ENCODE measurements at places on chromosomes 2 and 18.
A peak's percentile ranks its signal among the peaks of the same experiment; 100 is the strongest.

DNA sequence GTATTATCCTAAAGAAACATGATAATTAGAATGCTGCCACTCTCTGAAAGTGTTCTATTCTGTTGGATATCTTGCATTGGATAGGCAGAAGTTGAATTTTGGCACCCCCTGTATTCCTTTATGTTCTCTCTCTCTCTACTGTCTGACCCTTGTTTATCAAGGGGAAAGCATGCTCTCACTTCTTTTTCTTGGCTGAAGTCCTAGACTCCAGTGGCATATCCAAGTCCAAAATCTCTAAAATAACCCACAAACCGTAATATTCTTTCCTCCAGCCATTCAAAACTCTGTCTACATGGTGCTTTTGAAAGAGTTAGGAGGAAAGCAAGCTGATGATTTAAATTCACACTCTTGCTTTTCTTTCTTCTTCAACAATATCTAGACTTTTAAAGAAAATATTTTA is 669.7 kb downstream of the TDRD15 start:
- DNase-seq: no peak

DNA sequence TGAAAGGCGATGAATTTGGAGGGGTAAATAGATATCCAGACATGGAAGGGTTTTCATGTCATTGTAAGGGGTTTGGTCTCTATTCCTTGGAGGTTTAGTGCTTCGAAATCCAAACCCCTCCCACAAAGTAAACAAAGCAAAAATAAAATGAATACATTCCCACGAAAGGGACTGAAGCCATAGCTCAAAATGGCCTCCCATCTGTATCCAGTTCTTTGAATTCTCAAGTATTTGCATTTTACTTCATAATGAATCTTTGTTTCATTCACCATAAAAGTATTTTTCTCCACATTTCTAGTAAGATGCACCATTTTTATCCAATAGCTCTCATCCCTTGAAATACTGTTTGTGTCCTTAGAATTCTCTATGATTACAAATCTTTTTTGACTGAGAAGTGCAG is 103.2 kb upstream of the DTNA start:
- DNase-seq: no peak

DNA sequence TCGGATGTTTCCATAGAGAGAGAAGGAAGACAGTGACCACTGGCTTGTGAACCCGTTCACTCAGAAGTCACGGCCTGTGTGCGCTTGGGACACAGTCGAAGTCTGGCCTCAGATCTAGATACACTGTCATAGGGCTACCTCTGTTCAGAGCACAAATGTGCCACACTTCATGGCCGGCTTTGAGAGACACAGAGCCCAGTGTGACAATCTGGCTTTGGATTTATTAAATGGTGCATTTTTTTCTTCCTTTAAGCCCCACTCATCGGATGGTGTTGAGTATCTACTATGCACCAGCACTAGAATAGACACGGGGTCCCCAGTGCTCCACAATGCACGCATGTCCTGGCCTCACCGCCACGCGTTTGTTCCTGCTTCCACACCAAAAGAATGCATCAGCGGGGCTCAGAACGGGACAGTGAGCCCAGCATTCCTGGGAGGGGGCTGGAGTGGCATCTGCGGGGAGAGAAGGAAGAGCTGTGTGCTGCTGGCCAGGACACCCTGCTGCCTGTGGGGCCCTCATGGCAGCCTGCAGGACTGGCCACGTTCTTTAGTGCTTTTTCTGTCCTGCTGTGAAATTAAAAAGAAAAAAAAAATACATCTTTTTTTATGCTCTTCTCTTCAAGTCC is 738.9 kb upstream of the SALL3 start:
- no peak for DNase-seq

GRCh38 chr18:70036168-70036567 is 88.5 kb upstream of the CD226 start:
- no peak for DNase-seq

GRCh38 chr2:134301099-134301927 is 47.4 kb downstream of the MGAT5 start:
- DNase-seq: no peak

DNA sequence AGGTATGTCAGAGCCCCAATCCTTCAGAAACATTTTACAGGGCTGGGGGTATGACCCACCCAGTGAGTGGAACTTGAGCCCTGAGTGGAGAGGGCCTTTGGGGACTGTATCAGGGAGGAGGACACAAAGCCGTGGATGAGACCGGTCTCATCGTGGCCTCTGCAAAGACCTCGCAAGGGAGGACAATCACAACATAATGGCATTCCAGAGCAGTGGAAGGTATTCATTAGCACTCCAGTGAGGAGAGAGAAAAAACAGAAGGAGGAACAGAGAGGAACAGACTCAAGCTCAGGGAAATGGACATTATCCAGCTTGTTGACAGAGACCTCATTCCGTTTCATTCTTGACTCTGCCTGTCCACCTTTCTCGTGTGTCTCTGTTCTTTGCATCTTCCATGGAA is 38.8 kb upstream of the CTAGE1 start:
- no peak for DNase-seq

GRCh38 chr2:126638746-126639145 is 17.2 kb upstream of the GYPC start:
- DNase-seq: no peak

GRCh38 chr2:233354971-233355574 is 779 bp downstream of the DGKD start:
- peak; percentile 35 for DNase-seq

DNA sequence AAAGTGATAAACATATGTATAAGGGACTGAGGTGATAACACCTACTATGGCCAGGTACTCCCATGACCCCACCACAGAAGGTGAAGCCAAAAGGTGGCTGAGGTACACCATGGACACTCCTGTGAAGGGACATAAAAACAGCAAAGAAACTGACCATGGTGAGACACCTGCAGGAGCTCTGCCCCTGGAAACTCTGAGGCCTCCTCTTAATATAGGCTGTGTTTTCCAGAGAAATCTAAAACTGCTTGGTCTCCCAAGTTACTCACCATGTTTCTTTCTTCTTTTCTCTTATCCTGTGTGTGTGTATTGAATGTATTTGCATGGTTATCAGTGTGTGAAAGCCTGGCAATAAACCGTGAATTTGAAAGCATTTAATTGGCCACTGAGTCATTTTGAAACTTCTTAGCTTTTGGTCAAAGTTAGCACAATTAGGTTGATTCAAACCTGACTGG is 739.3 kb upstream of the GCFC2 start:
- DNase-seq: no peak

GRCh38 chr2:35852-36251 is 10.5 kb downstream of the FAM110C start:
- no peak for DNase-seq

- DNase-seq: no peak
Measured at GRCh38 chr2:41079011-41079410, 627.1 kb upstream of the SLC8A1 start.

- DNase-seq: no peak
Measured at GRCh38 chr2:143758629-143759330, 629.6 kb downstream of the ARHGAP15 start.

- DNase-seq: no peak
Measured at GRCh38 chr18:22604986-22605421, 187.3 kb upstream of the CTAGE1 start.

DNA sequence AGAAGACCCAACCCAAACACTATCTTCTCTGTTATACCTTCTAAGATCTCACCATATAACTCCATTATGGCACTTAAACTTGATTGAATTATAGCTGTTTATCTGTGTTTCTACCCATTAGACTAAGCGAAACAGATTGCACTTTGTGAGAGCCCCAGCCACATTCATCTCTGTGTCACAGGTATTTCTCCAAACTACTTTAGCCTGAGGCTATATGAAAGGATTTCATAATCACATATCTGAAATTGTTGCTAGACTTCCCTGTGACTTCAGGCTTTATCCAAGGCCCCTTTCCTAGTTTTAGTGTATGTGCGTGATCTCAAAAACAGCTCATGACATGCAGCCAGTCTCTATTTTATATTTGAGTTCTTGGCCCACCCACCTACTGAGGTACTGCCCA is 745.0 kb upstream of the ACVR2A start:
- no peak for DNase-seq

- DNase-seq: peak; percentile 49
Measured at GRCh38 chr2:44016282-44016681, 20.5 kb upstream of the LRPPRC start.

DNA sequence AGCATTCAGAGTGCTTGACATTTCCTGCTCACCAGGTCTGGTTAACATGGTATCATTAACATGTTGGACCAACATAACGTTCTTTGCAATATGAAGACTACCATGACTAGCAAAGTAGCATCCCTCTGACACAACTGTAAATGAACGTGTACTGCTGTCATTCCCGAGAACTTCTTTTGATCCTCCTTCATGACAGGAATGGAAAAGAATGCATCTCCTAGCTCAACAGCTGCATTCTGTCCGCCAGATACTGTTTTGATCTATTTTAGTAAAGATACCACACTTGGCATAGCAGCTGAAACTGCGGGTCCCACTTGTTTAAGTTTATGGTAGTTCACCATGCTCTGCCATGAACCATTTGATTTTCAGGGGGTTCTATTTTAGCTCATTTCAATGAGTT is 144.2 kb upstream of the PARD3B start:
- DNase-seq: no peak

- no peak for DNase-seq
Measured at GRCh38 chr18:76346490-76347130, 148.4 kb downstream of the ZNF516 start.

GRCh38 chr2:218003281-218003944 is 618 bp upstream of the TNS1 start:
- no peak for DNase-seq

GRCh38 chr2:158753641-158754611 is 41.2 kb upstream of the DAPL1 start:
- DNase-seq: peak; percentile 26

- no peak for DNase-seq
Measured at GRCh38 chr2:118519511-118519910, 327.9 kb downstream of the EN1 start.

DNA sequence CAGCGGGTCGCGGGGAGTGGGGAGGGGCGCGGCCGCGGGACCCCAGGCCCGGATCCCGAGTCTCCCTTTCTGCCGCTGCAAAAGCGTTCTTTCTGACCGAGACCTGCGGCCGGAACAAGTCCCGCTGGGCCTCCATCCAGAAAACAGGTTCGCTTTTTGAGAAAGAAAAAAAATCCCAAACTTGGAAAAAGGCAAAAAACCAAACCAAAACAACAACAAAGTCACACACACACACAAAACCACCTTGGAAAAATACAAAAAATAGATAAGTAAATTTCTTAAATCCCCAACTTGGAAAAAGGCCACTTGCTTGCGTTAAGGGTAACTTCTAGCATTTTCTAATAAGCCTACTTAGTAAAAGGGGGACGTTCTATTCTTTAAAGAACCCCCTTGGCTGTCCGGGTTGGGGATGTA is 250 bp upstream of the CHST10 start:
- no peak for DNase-seq

GRCh38 chr2:181879295-181879694 is 12.2 kb upstream of the ITPRID2 start:
- no peak for DNase-seq

GRCh38 chr2:96962567-96963203 is 23.7 kb downstream of the FAM178B start:
- peak; percentile 66 for DNase-seq

DNA sequence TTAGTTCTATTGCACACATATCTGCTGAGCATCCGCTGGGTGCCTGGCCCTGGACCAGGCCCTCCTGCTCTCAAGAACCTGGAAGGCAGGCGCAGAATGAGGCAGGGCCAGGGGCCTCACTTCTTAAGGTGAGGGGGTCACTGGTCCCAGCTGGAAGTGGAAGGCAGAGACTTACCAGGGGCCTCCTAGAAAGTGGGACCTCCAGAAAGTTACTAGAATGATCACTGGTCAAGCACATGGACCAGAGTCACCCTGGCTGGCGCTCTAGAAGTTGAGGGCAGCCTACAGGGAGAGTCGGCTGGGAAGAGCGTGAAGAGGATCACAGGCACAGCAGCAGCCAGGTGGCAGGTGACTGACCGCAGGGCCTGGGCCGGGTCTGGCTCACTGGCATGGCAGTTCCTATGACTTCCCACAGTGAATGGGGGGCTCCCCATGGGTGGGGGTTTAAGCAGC is 26.1 kb upstream of the MAL start:
- DNase-seq: no peak

DNA sequence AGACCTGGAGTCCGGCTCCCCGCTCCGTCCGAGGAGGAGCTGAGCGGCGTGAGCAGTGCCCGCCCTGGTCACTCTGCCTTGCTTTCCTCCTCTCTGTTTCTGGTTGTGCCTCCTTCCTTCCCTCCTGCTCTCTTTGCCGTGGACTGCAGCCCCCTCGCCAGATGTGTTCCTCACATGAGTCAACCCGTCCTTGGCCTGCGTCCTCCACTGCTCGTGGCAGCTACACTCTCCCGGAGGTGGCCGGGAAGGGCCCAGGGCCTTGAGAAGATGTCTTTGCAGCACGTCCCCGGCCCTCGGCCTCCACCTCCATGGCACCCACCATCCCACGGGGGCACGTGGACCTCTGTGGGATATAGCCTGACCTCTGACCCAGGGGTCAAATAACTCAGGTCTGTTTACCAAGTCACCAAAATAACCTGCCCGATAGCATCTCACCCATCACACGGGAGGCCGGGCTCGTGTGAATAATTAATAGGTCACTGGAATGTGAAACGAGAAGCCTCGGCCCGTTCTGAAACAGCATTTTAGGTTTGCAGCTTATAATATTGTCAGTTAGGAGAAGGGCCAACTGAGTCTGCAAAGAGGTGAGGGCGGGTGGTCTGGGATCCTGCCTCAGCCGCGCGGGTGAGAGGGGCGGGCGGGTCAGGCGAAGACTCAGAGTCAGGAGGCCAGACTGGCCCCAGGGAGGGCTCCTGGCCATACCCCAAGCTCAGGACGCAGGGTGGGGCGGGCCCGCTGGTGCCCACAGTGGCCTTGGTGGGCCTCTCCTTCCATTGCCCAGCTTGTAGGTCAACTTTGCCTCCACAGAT is 42.6 kb downstream of the NFATC1 start:
- DNase-seq: no peak

- DNase-seq: no peak
Measured at GRCh38 chr2:231680285-231680991, 27.9 kb upstream of the PTMA start.

GRCh38 chr2:96253006-96253405 is 12.8 kb downstream of the TMEM127 start:
- no peak for DNase-seq

DNA sequence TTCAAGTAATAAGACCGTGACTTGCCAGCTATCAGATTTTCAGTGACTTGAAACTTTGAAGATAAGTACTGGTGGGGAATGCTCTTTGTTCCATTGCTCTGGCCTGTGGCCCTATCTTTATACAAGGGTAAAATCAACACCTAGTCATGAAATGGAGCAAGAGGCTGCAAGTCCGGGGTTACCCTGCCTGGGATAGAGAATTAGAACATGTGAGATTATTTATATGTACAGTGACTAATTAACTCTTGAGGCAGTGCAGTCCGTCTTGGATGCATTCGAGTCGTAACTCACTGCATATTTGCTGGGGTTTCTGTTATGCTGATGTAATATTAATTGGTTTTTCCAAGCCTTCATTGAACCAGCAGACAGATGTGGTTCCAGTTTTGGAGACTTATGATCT is 105.8 kb upstream of the LYPD6 start:
- DNase-seq: no peak

DNA sequence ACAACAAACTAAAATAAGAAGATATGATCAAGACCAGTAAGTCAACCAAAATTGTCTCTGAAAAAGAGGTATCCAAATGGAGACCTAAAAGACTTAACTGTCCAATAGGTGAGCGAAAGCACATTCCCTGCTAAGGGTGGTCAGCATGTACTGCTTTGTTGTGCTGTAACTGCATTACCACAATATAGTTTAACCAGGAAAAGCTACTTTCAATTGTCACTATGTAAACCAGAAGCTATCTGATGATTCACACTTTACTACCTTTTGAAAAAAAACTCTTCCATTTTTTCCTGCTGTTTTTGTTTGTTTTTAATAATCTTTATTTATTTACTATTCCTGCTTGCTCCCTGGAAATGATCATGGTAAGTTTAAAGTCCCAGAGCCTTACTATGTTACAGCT is 36.1 kb downstream of the ASXL2 start:
- no peak for DNase-seq
